Hematopoietic multipotent progenitor cell treated with erythropoietin and hydrocortisone succinate and interleukin-3 and kit ligand, for 6 days (in vitro differentiated cells): ENCODE measurements at places on chromosomes 3 and 15.

DNA sequence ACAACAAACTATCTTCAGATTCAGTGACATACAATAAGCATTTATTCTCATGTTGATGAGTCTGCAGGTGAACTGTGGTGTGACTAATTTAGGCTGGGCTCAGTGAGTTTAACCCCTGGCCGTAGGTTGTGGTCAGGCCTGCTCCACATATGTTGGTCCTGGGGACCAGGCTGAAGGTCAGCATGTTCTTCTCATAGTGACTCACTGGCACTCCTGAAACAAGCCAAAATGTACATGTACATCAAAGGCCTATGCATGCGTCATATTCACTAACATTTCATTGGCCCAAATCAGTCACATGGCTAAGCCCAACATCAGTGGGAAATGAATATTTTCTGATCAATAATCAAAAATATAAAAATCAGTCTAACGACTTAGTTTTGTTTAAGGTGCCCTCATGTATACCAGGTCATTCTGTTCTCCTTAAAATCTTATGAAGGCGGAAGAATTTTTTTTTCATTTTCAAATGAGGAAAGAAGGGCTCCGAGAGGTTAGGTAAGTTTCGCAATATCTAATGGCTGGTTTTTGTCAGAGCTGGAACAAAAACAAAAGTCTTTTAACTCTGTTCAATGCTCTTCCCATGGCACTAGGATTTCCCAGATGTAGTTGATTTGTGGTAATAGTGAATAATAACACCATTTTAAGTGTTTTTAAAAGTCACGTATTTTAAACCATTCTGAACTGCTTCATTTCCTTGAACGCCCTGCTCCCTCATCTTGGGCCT, 148.5 kb downstream of the MFSD1 start:
- no peak for DNase-seq

DNA sequence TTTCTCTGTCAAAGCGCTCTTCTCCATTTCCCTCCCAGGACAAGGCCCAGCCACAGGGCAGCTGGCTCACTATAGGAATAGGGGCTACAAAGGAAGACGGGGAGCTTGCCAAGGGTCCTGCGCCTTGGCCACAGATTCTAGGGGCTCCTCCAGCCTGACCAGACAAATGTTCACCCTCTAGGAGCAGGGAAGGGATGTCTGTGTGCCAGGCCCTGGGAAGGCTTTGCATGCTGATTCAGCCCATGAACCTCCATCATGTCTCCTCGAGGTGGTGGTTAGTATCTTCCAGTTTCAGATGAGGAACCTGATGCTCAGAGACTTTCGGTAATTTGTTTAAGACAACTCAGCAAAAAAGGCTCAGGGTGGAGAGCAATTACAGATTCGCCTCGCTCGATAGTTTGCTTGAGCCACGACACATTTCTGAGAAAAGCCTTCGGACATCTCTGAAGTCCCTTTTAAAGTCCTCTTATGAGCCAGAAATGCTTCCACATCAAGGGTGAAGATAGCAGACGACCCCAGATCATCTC, 110.0 kb downstream of the XXYLT1 start:
- DNase-seq = no peak

- DNase-seq = no peak
These were observed 46.4 kb upstream of the CAPN7 start for GRCh38 chr3:15159501-15160136.

GRCh38 chr3:191263365-191263764, 64.3 kb downstream of the OSTN start:
- DNase-seq = no peak

DNA sequence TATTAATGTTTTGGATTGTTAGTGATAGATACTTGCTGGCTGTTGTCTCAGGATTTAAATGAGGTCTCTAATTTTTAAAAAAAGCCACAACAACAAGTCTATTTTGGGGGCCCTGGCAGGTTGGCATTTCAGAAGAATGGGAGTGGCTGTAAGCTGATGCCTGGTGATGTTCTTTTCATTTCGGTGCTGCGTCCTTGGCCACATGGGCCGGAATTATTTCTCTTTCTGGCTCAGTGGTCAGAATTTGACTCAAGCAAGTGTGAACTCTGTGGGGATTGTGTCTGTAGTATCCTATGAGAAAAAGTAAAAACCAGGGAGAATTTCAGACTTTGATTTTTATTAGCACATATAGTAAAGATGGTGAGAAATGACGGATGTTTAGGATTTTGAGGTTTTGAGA, 203.0 kb downstream of the AKAP13 start:
- DNase-seq = peak; percentile 45

DNA sequence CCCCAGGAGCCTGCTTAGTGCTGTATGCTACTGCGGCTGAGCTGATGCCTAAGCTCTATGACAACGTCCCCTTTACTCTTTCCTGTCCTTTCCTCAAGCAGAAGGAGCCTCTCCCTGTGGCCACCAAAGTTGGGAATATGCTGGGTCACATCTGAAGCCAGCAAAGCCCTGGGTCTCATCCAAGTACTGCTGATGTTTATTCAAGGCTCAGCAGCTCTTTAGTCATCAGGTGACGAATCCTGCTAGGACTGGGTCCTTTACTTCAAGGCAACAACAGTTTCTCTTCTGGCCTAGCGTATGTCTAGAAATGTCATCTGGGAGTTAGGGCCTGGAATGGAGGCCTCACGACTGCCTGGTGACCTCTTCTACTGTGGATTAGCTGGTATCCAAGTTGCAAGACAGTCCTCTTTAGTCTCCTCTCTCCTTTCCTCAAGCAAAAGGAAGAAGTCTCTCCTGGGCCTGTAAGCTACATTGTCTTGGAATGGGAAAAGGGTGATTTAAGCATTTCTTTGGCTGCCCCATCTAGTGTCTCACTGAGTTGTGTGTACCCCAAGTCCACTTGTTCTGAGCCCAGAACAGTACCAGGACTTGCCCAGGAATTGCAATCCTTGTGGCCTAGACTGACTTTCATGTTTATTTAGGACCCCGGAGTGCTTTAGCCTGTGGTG, 63.9 kb downstream of the TNFAIP8L3 start:
- DNase-seq = no peak

GRCh38 chr15:67531379-67531914, 10.5 kb downstream of the C15orf61 start:
- peak; percentile 25 for DNase-seq

DNA sequence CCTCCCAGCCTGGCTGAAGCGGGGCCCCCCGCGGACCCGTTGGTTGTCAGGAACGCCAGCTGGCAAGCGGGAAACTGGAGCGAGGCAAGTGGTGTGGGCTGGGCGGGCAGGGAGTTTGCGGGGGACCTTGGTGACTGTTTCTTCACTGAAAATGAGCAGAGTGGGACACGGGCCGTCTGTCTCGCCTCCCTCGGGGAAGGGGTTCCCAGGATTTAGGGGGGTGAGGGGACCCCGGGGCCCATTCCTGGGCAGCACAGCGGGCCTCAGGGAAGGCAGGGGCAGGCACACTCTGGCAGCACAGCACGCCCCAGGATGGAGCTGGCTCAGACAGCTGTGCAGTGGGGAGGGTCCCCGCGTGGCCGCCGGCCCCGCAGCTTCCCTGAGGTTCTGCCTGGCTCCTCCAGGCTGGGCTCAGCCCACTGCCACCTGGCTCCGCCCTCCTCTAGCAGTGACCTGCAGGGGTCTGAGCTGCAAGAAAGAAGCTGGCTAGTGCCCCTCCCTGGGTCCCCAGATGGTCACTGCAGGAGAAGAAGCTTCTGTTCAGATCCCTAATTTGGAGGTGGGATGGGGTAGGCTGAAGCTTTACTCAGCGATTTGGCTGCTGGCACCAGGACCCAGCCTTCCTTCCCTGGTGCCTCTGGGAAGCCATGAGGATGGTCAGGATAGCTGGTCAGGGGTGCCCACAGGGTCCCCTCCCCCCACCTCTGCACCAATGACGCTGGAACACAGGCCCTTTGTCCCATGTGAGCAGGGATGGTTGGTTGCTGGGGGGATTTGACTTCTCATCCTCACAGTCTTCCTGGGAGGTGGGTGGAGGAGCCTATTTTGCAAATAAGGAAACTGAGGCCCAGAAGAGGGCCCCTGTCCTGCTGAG, 90.4 kb downstream of the TBC1D2B start:
- DNase-seq = no peak

- DNase-seq = peak; percentile 25
These were observed 54.1 kb upstream of the ATP2C1 start for GRCh38 chr3:130839813-130840212.

DNA sequence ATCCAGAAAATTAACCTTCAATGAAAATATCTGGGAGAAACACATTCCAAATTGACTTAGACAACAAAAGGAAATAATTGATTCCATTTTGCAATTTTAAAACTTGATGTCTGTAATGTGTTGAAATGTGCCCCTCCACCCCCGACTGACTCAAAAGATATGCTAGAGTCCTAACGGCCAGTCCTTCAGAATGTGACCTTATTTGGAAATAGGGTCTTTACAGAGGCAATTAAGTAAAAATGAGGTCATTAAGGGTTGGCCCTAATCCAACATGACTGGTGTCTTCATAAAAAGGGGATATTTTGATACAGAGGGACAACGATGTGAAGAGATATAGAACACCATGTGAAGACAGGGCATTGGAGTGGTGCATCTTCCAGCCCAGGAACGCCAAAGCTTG, 153.9 kb downstream of the PDZRN3 start:
- DNase-seq = no peak

GRCh38 chr15:101251830-101252820, at the start of gene CHSY1:
Gene CHSY1 (minus strand): TSS chr15:101252048. CDS start chr15:101251456, 592 bp downstream.
- peak; percentile 95 for DNase-seq

DNA sequence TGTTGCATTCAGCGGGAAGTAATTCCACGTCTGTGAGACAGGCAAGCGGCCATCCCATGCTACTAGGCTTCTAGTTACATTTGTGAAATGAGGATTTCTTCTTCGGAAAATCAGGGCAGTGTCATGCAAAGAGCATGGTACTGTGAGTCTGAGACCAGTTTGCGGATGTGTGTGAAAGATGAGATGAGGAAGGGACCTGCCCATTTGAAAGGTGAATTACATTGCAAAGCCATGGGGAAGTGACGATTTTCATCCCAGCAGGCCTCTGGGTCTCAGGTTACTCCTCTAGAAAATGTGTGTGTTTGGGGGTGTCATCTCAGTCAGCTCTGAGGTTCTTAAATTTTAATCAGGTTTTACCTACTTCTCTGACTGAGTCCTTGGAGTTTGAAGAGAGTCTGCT, 16.1 kb downstream of the TLE3 start:
- DNase-seq = no peak

- DNase-seq = peak; percentile 17
These were observed 941 bp upstream of the SH3BP5 start for GRCh38 chr3:15333099-15333955.

- no peak for DNase-seq
These were observed 14.4 kb upstream of the GP9 start for GRCh38 chr3:129046037-129046731.

- peak; percentile 84 for DNase-seq
These were observed 17.9 kb downstream of the IL12A start for GRCh38 chr3:160006282-160007163.

- no peak for DNase-seq
These were observed 27.9 kb upstream of the SLC41A3 start for GRCh38 chr3:126111566-126112475.

DNA sequence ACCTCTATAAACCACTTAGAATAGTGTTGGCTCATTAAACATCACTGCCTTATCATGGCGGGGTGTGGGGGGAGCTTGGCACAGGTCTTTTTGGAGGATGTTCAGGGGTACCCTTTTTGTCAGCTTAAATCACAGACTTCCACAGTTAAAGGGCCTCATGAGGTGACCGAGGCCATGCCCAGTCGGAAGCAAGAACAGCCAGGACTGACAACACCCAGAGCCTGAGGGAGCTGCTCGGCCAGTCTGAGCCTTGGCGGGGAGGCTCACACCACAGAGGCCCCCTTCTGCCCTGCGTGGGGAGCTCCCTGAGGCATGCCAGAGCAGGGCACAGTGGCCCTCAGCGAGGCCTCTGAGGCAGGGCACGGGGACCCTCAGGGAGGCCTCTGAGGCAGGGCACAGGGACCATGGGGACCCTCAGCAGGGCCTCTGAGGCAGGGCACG, 49.5 kb downstream of the UMPS start:
- DNase-seq = no peak
